ENCODE measurements at places on chromosomes 7 and 10. TPM values are rescaled to one million over a fixed set of nuclear protein-coding genes. Genes with fewer than 3 reads are reported as not detected.

DNA sequence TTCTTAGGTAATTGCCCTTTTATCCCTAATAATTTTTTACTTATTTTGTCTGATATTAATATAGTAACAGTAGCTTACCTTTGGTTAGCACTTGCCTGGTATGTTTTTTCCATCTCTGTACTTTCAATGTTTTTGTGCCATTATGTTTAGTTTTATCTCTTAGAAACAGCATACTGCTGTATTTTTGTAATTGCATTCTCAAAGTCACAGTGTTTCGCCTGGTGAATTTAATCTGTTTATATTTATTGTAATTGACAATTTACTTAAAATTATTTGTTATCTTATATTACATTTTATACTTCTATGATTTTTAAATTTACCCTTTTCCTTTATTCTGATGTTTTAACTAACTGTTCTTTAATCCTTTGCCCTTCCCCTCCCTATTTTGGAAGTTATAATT, 166.4 kb downstream of the RELN start:
- no peak overlapping the region for H3K27ac ChIP-seq
- no peaks in the 10 kb centered on the region for H3K36me3 ChIP-seq
- H3K4me1 ChIP-seq, result no peaks in the 10 kb centered on the region
- no peaks in the 10 kb centered on the region for H3K27me3 ChIP-seq
- H3K4me3 ChIP-seq, result no peak overlapping the region
- no peak for DNase-seq

DNA sequence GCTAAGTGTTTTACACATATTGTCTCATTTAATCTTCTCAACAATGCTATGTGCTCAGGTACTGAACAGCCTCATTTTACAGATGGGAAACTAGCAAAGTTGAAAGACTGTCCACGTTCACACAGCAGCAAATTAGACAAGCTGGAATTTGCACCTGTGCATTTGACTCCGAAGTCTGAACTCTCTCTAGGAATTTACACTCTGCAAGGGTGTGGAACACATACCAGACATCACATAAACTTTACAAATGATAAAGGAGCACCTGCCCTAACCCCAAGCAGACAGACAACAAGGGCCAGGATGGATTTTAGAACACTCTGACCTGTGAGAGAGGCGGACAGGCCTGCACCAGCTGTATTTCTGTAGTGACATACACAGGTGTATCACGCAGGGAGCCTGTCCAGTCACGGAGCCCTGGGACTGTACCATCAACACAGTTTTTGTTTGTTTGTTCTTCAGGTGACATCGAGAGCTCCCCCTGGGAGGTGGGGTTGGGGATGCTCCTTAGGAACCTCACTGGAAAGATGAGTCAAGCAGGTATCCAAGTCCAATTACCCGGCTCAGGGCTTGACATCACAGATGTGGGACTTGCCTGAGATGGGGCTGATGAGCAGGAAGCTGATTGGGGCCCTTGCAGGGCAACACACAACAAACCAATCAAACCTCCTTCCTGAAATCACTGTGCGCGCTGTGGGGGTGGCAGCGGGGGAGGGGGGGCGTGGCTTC, 31.0 kb downstream of the MKI67 start:
- no peak for DNase-seq
- H3K36me3 ChIP-seq, result no peaks in the 10 kb centered on the region
- no peak overlapping the region for H3K4me3 ChIP-seq
- H3K27me3 ChIP-seq, result no peaks in the 10 kb centered on the region
- H3K27ac ChIP-seq, result no peak overlapping the region

- H3K27me3 ChIP-seq, result no peaks in the 10 kb centered on the region
- H3K36me3 ChIP-seq, result no peaks in the 10 kb centered on the region
- DNase-seq, result no peak
- H3K27ac ChIP-seq, result no peak overlapping the region
- no peak overlapping the region for H3K4me3 ChIP-seq
Measured at GRCh38 chr7:55794527-55794926, 68.0 kb downstream of the SEPTIN14 start.

DNA sequence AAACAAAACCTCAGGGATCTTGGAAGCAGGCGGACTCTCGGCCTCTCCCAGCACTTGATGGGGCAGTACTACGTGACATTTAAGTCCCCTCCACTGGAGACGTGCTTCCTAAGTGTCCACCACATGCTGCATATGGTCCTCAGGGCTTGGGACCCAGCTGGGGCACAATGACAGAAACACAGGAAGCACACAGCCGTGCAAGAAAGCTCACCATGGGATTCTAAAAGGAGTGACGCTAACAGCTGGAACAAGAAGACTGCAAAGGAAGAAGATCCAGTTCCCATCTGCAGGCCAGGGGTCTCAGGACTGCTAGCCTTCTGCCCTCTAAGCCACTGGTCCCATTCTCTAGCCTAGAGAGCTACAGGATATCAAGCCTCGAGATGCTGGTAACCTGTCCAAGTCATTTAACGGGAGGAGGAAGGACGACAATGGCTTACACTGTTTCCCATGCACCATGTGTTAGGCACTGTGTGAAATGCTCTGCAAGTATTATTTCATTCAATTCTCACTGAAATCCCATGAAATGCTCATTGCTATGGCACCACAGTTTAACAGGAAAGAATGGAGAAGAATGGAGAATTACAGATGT, 61.1 kb downstream of the KCNMA1 start:
- DNase-seq, result no peak
- no peaks in the 10 kb centered on the region for H3K36me3 ChIP-seq
- no peak overlapping the region for H3K27ac ChIP-seq
- H3K4me1 ChIP-seq, result no peaks in the 10 kb centered on the region
- no peaks in the 10 kb centered on the region for H3K27me3 ChIP-seq
- no peak overlapping the region for H3K4me3 ChIP-seq

The SLC26A3 gene
- 0.43 TPM for total RNA-seq

The BAZ1B gene
- total RNA-seq, result 52.6 TPM

The KIAA1549 gene
- total RNA-seq, result 10.2 TPM
